ENCODE measurements at places on chromosomes 2 and 18. TPM values are rescaled to one million over a fixed set of nuclear protein-coding genes. Genes with fewer than 3 reads are reported as not detected.

SERPINB3 gene
- total RNA-seq = not detected

LYG1 gene
- 0.21 TPM for total RNA-seq

C2orf78 gene
- total RNA-seq = 0.51 TPM

DNA sequence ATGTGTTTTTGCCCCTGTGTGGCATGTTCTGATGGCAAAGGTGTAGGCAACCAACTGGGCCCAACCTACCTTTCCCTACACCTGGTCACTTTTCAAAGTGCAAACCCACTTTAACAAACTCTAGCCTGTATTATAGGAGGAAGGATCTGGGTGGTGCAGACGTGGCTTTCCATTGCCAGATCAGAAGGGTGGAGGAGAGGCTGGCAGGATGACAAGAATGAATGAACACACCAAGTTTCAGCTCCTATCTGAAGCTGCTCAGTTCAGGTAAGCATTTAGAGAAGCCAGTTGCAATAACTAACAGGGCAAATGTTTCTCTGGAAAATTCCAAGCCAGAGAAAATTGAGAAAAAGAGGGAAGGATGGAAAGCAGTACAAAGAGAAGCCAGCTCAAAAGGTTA is 707 bp upstream of the SERPINB7 start:
- H3K27me3 ChIP-seq = no peaks in the 10 kb centered on the region
- no peaks in the 10 kb centered on the region for H3K4me1 ChIP-seq
- no peak overlapping the region for H3K27ac ChIP-seq
- no peak overlapping the region for H3K4me3 ChIP-seq
- no peak for DNase-seq
- no peaks in the 10 kb centered on the region for H3K36me3 ChIP-seq

- H3K4me1 ChIP-seq = peaks cover 37% of the 10 kb centered on the region
- no peak overlapping the region for H3K4me3 ChIP-seq
- DNase-seq = no peak
- H3K36me3 ChIP-seq = no peaks in the 10 kb centered on the region
- no peaks in the 10 kb centered on the region for H3K27me3 ChIP-seq
Measured at GRCh38 chr2:177000061-177000714, 212.4 kb upstream of the HNRNPA3 start.

- no peak overlapping the region for H3K4me3 ChIP-seq
- no peaks in the 10 kb centered on the region for H3K36me3 ChIP-seq
- no peak for DNase-seq
- no peaks in the 10 kb centered on the region for H3K4me1 ChIP-seq
- no peak overlapping the region for H3K27ac ChIP-seq
Measured at GRCh38 chr2:43033016-43033270, 193.5 kb downstream of the ZFP36L2 start.

REG3G gene
- total RNA-seq = 0.51 TPM

GRCh38 chr18:32362484-32362883 is 108.2 kb downstream of the GAREM1 start:
- DNase-seq = no peak
- no peaks in the 10 kb centered on the region for H3K4me1 ChIP-seq
- no peaks in the 10 kb centered on the region for H3K36me3 ChIP-seq
- no peak overlapping the region for H3K27ac ChIP-seq
- H3K4me3 ChIP-seq = no peak overlapping the region
- no peaks in the 10 kb centered on the region for H3K27me3 ChIP-seq

DNA sequence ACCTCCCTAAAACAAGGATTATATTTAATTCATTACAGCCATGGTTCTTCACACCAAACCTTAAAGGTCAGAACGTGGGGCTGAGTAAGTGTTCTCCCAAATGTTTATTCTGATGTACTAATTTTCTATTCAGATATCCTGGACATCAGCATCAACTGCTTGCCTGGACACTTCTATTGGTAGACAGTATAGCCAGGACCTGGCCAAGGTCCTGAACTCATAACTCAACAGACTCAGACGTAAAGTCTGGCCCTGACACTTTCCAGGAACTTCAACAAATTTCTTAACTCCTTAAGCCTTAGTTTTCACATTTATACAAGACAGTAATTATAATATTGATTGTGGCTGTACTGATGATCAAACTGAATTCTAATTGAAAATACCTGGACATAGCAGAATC is 89.1 kb downstream of the AKAIN1 start:
- no peaks in the 10 kb centered on the region for H3K27me3 ChIP-seq
- H3K4me1 ChIP-seq = no peaks in the 10 kb centered on the region
- H3K4me3 ChIP-seq = no peak overlapping the region
- no peaks in the 10 kb centered on the region for H3K36me3 ChIP-seq
- no peak overlapping the region for H3K27ac ChIP-seq
- no peak for DNase-seq

LRRTM4 gene
- not detected for total RNA-seq
